Cardiac muscle cell (in vitro differentiated cells and primary cell): ENCODE measurements at places on chromosomes 2 and 18.

GRCh38 chr2:60518567-60518966, 34.9 kb downstream of the BCL11A start:
- no peak for DNase-seq

DNA sequence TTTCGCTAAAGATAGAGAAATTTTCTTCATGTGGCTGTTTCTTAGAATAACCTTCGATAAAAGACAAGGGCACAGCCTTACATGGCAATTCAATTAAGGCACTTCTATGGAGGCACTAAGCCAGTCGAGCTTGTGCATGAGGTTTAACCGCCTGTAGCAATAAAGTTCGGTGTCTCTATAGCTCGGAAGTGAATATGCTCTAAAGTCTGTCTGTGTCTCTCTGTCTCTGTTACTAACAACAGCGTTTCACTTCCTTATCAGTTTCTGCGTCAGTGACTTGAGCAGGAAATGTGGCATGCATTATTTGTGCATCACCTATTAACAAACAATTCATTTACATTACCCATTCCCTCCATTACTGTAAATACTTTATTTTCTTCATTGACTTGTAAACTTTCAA, 365.1 kb upstream of the NETO1 start:
- no peak for DNase-seq

DNA sequence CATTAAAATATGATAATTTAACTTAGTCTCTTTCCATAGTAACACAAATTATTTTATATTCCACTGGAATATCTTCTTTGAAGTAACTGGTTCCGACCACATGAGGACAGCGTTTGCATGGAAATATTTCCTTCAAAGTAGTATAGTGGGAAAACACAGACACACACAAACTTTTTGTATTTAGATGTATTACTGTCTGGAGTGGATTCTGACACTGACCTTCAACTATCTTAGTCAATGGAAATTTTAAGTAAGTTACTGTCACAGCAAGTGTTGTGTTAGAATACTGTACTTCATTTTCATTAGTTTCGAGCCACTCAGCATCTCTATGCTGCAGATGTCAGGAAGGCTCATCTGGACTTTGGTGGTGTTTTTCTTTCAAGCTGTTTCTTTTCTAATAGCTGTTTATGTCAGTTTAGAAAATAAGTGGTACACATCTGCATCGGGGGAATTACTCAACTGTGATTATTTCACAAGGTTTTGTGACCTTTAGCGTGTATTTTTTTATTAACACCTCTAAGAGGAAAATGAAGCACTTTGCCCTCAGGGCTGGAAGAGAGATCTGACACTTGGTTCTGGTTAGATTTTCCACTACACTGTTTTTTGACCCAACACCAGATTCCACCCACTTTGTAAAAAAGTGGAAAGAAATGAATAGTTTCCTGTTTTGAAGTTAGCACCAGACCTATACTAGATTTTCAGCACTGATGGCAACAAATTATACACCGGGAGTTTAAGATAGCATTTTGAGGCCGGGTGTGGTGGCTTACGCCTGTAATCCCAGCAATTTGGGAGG, 18.9 kb upstream of the THOC1 start:
- peak; percentile 26 for DNase-seq

- DNase-seq: no peak
Observed at GRCh38 chr18:59685501-59685900, 11.7 kb downstream of the CCBE1 start.

GRCh38 chr2:130336877-130337734, 5.6 kb upstream of the IMP4 start:
- peak; percentile 89 for DNase-seq

- peak; percentile 16 for DNase-seq
Observed at GRCh38 chr2:188444106-188444835, 152.6 kb downstream of the GULP1 start.
